ENCODE measurements at places on chromosomes 5 and 9.
A peak's percentile ranks its signal among the peaks of the same experiment; 100 is the strongest.

- no peak for DNase-seq
Observed at GRCh38 chr5:91469517-91470165, 86.5 kb upstream of the ARRDC3 start.

DNA sequence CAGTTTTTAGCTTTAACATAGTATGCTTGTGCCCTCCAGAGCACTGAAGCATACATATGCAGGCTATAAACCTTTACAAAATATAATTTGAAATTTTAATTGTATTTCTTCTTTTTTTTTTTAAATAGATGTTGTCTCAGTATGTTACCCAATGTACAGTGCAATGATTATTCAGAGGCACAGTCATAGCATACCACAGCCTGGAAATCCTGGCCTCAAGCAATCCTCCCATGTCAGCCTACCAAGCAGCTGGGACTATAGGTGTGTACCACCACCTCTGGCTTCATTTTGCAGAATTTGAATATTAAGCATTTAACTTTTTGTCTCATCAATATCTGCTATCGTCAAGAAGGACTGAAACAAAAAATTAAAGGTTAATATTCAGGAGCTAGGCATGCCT lies 16.9 kb upstream of the ZNF782 start:
- no peak for DNase-seq

- DNase-seq = no peak
Observed at GRCh38 chr5:98535901-98536300, 237.6 kb upstream of the RGMB start.

DNA sequence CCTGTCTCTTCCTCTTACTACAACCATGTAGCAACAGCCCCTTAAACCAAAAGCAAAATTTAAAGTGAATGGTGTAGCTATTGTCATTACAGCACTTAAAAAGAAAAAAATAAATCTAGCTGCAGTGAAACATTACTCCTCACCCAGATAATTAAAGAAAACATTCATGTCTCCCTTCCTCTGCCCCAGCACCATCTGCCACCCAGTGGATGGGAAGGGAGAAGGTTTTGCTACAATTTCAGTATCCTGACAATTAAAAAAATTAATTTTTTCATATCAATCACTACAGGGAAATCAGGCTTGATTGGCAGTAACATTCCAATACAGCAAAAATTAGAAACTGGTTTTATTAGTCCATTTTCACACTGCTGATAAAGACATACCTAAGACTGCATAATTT lies 147.4 kb upstream of the PUM3 start:
- DNase-seq = no peak

DNA sequence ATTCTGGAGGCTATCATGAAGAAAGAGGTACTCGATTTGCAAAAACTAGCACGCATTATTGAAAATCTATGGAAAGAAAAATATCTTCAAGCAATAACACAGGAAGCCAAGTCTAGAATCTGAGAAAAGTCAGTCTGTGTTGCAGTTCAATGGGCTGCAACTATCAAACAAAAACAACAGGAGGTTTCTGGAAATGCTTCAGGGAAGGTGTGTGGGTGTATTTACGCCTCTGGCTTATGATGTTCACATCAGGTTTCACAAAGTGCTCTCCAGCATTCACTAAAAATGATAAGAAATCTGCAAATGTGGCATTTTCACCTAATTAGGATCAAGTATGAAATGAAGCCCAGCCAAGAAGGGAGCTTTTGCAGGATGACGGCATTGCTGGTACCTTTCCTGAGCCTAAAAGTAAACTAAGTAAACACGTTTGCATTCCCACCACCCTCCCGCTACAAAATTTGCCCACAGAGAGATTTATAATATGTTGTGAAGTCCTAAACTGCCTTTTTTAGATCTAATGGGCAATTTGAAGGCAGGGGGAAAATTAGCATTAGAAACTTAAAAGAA lies 146.4 kb downstream of the GABRB2 start:
- DNase-seq = no peak

- DNase-seq = no peak
Observed at GRCh38 chr5:97090944-97091343, 51.5 kb downstream of the LIX1 start.

- DNase-seq = peak; percentile 42
Observed at GRCh38 chr9:96177005-96177718, 124.8 kb downstream of the HSD17B3 start.

GRCh38 chr9:22913518-22913917 lies 466.9 kb downstream of the DMRTA1 start:
- no peak for DNase-seq

GRCh38 chr9:22813529-22813928 lies 366.9 kb downstream of the DMRTA1 start:
- no peak for DNase-seq

GRCh38 chr9:126615245-126615790 lies 1.6 kb downstream of the LMX1B start:
- DNase-seq = no peak

DNA sequence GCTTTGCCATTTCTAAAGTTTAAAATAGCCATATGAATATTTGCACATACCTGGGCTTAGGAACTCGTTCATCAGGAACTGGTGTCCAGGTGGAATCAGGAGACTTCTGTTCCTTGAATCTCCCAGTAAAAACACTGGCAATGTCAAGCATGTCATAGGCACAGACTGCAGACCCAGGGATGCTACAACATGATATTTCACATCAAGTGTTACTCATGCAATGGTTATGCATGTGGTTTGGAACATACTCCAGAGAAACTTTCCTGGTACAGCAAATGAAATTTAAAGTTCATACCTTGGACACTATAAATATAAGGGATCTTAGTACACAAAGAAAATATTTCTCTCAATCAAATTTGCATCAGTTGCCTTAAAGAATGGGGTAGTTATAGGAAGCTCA lies 92.2 kb downstream of the SEMA6A start:
- DNase-seq = no peak

DNA sequence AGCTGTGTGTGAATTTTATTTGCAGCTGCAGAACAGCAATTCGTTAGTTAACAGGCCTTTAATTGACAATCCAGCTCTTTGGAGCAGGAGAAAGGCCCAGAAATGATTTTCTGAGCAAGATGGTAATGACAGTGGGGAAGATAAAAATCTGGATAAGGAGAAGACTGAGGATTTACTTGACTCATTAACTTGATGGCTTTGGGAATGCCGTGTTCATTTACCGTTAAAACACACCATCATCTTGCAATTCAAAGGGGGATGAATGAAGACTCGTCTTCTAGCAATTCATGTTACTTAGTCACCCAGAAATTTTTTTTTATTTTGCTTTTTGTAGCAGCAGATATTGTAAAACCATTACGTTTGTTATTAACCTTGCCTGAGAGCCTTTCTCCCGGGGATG lies 52.0 kb downstream of the PTTG1 start:
- no peak for DNase-seq

- no peak for DNase-seq
Observed at GRCh38 chr5:174984863-174985262, 260.5 kb downstream of the MSX2 start.

- no peak for DNase-seq
Observed at GRCh38 chr5:154202379-154203260, 12.1 kb downstream of the GALNT10 start.

GRCh38 chr9:132176338-132176737 lies 14.5 kb downstream of the NTNG2 start:
- no peak for DNase-seq

- DNase-seq = no peak
Observed at GRCh38 chr5:74064911-74065310, 438.9 kb downstream of the ARHGEF28 start.

DNA sequence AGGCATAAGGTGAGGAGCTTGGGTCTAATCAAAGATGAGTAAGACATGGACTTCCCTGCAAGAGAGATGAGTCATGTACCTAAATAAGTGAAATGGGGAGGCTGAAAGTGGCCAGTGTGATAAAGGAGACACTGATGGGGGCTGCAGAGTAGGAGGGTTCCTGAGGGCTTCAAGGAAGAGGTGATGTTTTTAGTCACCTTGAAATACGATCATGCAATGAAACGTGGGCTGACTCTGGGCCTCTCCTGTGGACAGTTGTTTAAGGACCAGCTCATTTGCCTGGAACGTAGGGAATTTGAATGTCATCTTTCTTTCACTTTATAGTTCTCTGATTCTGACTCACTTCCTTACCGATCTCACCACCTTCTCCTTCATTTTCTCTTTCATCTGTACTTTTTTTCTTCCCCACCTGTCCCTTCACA lies 49.6 kb upstream of the CPLX2 start:
- no peak for DNase-seq

- DNase-seq = no peak
Observed at GRCh38 chr5:97629276-97629675, 446.2 kb upstream of the RIOK2 start.

- DNase-seq = no peak
Observed at GRCh38 chr9:86413971-86414880, 60.0 kb upstream of the TUT7 start.

- DNase-seq = no peak
Observed at GRCh38 chr9:124285903-124286291, 28.1 kb downstream of the NEK6 start.

- no peak for DNase-seq
Observed at GRCh38 chr9:123418506-123418905, 62.5 kb downstream of the CRB2 start.

GRCh38 chr9:121742923-121743322 lies 91.5 kb downstream of the DAB2IP start:
- DNase-seq = no peak

DNA sequence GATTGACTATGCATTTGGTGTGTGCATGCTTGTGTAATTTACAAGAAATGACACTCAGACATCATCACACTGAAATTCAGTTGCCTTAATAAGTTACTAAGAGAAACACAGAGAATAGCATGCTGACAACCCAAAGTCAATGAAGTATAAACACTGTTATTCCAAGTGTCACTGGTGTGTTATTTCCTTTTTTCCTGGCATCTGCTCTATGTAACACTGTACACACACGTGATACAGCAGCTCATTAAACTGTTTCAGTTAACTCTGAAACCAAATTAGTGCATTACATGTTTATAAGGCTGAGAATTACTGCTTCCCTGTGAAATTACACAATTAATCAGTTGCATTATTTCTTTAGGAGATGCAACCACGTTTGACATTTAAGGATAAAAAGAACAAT lies 252.7 kb downstream of the EFNA5 start:
- DNase-seq = no peak

GRCh38 chr5:164345173-164345849 lies 839.9 kb downstream of the MAT2B start:
- DNase-seq = no peak

- no peak for DNase-seq
Observed at GRCh38 chr5:75023368-75024159, 28.8 kb downstream of the GCNT4 start.

- DNase-seq = peak; percentile 76
Observed at GRCh38 chr5:150801117-150801927, 22.8 kb downstream of the SMIM3 start.

DNA sequence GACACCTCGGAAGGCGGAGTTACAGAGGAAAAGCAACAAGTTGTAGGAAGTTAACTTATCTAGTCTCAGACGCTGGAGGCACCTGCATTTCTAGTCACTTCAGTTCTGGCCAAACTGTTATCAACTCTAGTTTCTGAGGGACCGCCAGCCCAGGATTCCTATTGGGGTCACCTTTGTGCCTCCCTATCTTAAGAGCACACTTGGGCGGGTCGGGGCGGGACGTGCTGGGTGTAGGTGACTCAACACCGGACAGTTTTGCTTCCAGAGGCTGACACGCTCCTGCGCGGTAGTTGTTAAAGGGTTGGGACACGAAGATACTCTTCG lies 679 bp upstream of the KDM4C start:
- DNase-seq = no peak

DNA sequence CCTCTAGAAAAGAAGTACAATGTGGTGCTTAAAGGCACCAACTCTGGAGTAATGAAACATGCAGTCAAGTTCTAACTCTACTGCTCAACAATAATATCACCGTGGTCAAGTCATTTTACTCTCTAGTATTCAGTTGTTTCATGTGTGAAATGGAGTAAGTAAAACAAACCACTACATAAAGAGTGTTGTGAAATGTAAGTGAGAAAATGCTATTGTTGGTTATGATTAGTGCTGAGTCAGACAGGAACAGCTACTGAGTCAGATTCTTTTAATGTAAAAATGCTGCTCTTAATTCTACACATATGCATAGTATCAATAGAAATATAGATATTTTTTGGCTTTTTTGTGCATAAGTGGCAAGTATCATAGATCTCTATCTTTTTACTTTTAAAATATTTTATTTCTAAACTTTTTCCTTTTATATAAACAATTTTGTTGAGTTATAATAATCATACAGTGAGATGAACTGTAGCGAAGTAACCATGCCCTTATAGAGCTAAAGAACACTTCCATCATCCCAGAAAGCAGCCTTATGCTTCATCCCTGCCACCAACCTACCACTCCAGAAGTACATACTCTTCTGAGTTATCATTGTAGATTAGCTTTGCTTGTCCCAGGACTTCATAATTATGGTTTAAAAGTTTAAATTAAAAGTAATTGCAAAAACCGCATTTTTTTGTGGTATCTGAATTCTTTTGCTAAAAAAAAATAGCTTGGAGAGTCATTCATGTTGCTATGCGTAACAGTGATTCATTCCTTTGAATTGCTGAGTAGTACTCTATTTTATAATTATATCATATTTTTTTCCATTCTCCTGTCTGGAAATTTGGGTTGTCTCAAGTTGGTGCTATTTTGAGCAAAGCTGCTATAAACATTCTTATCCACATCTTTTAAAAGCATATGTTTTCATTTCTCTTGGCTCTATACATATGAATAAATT lies 548.2 kb upstream of the CLINT1 start:
- no peak for DNase-seq

GRCh38 chr5:131375351-131375750 lies 111.5 kb downstream of the CDC42SE2 start:
- DNase-seq = no peak
